ENCODE measurements at places on chromosomes 13 and 19.

DNA sequence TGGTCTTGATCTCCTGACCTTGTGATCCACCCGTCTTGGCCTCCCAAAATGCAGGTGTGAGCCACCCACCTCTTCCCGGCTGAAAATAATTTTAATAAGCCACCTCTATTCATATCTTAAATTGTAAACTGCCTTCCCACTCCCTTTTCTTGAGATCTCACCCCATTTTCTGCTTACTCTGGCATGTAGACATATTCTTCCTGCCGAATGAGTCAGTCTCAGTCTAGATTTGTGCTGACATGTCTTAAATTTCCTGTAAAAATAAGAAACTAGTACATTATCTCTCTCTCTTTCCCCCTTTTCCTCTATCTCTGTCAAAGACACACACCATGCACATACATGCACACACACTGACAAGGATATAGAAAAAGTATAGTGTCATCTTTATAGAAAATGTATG, 60.9 kb downstream of the THSD1 start:
- peak; percentile 41 for DNase-seq

- DNase-seq: no peak
These were observed 222.6 kb upstream of the MAB21L1 start for GRCh38 chr13:35698911-35699576.

GRCh38 chr13:106151056-106151699, 384.3 kb downstream of the EFNB2 start:
- DNase-seq: peak; percentile 98

DNA sequence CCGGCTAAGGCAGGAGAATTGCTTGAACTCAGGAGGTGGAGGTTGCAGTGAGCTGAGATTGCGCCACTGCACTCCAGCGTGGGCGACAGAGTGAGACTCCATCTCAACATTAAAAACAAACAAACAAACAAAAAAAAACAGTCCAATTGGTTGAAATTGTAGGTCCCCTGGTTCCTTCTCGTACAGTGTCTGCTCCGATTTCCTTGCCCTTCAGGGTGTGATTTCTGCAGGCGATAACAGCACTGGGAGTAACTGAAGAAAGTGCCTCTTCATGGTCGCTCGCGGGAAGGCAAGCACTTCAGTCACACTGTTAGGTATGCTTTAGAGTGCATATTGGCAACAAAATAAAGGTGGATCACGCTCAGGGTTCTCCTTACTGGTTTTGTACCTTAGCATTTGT, 39.7 kb downstream of the TPT1 start:
- DNase-seq: no peak

DNA sequence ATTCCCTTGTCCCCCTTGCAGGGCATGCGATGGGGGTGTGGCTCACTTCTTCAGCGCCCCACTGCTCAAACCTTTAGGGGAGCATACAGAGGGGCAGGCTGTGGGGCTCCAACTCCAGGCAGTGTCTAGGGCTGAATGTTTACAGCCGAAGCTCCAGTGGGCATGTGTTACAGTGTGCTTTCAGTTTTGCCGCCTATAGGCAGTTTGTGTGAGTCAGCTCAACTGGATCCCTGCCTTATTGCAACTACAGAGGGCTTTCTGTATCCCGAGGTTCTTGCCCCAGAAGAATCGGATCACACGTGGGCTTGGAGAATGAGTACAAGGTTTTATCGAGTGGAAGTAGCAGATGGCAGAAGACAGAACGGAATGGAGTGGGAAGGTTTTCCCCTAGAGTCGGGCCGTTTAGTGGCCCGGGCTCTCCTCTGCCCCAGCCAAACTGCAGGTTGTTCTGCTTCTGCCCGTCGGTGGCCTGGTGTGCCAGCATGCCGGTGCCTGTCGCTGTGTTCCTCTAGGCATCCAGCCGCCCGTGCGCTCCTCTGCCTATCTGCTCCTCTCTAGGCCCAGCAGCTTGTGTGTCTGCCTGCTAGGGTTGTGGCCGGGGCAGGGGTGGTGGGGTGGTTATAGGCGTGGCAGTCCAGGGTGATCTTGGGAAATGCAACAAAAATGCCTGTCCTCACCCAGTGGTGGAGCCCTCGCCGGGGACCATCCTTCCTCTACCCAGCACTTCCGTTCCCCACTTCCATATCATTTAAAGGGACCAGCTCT, 435.9 kb upstream of the SGCG start:
- no peak for DNase-seq

DNA sequence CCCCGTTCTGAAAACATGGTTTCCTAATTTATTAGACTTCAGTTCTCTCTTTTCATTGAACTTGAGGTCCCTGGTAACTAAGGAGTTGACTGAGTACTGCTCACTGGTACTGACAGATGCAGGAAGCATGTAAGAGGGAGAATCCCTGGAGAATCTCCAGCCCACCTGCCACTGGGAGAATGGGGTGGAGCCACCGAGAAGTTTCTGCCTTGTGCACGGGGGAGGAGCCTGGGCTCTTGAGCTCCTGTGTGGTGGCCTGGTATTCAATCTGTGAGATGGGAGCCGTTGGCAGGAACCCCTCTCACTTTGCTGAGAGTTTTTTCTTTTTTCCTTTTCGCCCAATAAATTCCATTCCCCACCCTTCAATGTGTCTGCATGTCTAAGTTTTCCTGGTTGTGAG, 13.2 kb upstream of the AKAP11 start:
- no peak for DNase-seq

DNA sequence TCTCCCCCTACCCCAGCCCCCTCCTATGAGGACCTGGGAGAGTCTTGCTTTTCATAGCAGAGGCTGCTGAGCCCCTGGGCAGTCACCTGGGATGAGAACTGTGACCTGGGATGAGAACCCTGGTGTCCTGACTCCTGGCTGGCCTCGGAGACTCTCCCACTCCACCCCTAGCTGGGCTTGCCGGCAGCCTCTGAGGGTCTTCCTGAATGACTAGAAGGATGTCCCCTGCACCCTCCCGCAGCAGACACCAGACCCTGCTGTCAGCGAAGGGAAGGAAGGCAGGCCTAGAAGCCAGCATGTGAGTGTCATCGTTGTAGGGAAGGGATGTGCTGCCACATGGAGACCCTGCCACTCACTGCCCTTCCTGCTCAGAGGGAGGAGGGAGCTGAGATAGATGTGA, 203.4 kb upstream of the ZNF536 start:
- DNase-seq: no peak

- DNase-seq: peak; percentile 85
These were observed 1165.0 kb downstream of the SLITRK1 start for GRCh38 chr13:82717249-82717648.

GRCh38 chr19:18865106-18865972, 30.6 kb downstream of the CERS1 start:
- no peak for DNase-seq

DNA sequence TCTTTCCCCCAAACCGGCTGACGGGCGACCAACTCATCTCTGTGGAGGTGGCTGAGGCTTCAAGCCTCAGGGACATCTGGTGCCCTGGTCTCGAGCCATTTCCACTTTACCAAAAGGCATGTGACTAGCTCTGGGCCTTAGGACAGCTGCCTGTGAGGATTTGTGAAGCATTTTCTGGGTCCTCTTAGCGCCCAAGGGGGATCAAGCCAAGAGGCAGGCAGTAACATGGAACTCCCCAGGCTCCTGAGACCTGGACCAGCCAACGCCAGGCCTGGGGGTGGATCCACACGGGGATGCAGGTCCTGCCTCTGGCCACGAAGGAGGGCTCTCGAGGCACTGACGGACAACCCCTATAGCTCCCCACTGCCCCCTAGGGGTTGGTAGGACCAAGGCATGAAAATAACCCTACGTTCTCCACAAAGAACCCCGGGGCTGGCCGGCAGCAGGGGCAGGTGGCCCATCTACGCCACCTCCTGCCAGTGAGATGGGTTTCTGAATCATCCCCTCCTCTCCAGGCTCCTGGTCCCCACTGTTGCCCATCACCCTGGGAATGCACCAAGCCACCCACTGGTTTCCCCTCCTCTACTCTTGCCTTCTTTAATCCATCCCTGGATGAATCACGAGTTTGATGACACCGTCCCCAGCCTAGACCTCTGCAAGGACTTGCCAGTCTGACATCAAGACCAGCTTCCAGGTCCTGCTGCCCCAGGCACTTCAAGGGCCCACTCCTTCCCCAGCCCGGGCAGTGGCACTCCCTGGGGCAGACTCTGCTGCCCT, 7.0 kb upstream of the MYDGF start:
- peak; percentile 18 for DNase-seq

DNA sequence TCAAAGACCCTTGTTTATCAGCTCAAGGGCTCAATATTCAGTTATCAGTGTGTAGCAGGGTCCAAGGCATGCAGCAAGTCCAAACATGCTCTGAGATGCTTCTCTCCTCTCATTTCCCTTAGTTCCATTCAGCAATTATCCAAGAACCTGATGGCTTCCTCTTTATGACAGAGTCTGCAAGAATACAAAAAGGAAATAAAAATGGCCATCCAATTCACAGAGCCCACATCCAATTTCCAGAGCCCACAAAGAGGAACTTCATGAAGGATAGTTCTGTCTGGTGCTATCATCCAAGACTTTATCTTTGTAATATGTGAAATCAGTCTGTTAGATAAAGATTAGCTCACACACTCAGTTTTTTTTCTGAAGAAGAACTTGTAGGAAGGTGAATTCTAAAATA, 217.2 kb downstream of the LACC1 start:
- no peak for DNase-seq

DNA sequence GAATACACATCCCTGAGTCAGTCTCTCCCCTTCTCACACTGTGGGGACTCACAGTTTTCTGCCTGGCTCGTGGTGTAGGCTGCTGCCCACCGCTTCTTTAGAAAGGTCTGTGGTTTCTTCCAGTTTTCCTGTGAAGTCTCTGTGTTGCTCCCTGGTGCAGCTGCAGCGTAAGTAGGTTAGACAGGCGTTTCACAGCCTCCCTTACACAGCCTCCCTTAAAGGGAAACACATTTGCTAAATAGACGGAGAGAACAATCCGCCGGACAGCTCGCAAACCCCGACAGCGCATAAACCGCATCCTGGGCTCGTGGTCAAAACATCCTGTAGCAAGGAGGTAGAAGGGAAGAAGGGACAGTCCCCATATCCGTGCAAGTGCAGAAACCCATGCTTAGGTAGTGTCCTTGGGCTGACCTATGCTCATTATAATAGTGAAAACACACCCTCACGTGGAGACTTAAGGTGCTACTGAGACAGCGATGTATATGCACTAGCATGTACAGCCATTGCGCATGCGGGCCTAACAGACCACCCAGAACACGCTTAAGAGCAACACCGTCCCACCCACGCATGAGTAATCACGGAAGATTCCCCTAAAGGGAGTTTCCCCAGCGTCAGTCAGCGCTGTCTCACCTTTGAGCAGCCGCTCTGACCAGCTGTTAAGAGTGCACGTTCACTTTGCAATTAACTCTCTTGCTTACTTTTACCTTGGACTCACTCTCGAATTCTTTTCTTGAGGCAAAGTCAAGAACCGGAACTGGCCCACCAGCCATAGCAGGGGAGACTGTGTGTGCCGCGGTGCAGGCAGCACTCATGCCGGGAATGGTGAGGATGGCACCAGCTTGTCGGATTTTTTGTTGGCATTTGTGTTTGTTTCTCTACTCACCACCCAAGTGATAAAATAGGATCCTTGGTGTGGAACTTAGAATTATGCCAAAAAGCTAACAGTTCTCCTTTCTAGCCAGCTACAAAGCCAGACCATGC, 16.6 kb downstream of the SIGLEC8 start:
- no peak for DNase-seq

GRCh38 chr13:28492569-28493367, 2.2 kb downstream of the FLT1 start:
- DNase-seq: peak; percentile 11

GRCh38 chr19:41248895-41249294, 15.3 kb upstream of the HNRNPUL1 start:
- DNase-seq: no peak

Measured in renal cortical epithelial cell (primary cell).